ENCODE measurements at places on chromosomes 11 and 22.

DNA sequence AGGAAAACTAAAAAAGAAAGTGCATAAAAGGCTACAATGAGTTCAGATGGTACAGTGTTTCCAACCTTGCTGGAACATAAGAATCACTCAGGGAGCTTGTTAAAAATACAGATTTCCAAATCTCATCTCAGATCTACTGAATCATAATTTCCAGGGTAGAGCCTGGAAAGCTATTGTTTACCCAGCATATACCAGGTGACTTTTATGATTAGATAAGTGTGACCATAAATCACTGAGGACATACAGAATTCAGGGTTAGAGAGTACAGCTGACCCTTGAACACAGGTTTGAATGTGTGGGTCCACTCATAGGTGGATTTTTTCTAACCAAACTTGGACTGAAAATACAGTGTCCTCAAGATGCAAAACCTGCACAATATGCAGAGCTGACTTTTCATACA lies 11.9 kb downstream of the SAAL1 start:
- no peak for DNase-seq

DNA sequence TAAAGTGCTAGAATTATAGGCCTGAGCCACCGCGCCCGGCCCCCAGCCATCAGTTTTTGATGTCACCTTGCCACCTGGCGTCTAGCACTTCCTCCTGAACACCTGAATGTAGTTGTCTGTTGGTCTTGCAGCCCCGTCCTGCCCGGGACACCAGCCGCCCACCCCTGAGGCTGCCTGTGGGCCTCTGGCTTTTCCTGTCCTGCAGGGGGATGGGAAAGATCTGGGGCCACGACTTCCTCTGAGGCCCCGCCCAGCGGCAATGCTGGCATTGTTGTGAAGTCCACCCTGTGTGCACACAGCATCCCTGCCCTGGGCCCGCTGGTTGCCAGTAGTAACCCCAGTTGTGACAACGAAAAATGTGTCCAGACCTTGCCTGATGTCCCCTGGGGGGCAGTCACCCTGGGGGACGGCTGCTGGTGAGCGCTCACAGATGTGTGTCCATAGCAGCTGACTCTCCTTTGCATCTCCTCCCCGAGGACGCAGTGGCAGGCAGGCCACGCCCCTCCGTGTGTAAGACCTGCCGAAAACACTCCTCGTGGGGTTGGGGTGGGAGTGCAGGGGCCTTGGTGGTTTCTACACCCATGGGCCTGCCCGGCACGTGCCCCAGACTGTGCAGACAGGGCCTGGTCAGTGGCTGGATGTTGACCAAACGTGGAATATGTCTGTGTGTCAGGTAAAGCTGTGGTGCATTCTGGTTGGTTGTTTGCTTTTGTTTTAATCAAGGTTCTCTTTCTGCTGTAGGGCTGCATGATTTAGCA lies 6.8 kb downstream of the SELENOO start:
- no peak for DNase-seq

- DNase-seq, result no peak
Measured at GRCh38 chr11:78074756-78075155, 4.9 kb downstream of the NDUFC2 start.

GRCh38 chr22:44179989-44180705 lies 578 bp upstream of the PARVG start:
- DNase-seq, result no peak

DNA sequence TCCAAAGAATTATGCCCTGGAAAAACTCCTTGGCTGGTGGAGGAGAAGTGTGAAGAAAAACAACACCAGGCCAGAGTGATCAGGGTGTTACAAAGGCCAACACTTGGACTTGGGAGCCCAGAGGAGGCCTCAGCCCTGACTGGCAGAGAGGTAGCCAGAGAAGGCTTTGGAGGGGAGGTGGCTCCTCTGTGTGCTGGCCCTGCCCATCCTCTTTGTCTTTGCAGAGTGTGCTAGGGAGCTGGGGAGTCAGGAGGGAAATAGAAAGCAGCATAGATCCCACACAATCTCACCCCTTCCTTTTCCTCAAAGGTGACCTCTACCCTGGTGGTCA lies 12.0 kb upstream of the P2RY6 start:
- DNase-seq, result no peak

DNA sequence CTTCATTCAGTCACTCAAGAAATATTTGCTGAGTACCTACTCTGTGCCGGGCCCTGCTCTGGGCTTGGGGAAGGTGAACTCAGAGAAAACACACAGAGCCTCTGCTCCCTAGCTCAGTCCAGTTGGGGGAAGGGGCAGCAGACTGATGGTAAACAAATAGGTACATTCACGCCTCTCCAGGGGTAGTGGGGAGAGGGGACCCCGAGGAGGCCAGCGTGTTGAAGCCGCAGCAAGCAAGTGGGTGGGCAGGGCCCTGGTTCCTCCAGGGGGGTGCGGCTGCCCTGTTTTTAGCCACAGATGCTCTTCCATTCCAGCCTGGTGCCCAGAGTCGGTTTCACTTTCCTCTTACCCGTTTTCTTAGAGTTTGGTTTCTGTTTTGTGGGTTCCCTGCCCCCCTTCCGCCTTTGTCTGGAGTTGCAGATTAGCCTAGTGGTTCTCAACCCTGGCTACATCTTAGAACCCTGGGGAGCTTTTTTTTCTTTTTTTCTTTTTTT lies 8.7 kb downstream of the DRAP1 start:
- no peak for DNase-seq

DNA sequence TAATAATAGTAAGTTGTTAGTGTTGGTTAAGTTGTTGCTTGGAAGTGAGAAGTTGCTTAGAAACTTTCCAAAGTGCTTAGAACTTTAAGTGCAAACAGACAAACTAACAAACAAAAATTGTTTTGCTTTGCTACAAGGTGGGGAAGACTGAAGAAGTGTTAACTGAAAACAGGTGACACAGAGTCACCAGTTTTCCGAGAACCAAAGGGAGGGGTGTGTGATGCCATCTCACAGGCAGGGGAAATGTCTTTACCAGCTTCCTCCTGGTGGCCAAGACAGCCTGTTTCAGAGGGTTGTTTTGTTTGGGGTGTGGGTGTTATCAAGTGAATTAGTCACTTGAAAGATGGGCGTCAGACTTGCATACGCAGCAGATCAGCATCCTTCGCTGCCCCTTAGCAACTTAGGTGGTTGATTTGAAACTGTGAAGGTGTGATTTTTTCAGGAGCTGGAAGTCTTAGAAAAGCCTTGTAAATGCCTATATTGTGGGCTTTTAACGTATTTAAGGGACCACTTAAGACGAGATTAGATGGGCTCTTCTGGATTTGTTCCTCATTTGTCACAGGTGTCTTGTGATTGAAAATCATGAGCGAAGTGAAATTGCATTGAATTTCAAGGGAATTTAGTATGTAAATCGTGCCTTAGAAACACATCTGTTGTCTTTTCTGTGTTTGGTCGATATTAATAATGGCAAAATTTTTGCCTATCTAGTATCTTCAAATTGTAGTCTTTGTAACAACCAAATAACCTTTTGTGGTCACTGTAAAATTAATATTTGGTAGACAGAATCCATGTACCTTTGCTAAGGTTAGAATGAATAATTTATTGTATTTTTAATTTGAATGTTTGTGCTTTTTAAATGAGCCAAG lies 2.7 kb downstream of the NEAT1 start:
- no peak for DNase-seq

- no peak for DNase-seq
Measured at GRCh38 chr22:49015993-49016908, 811.4 kb downstream of the BRD1 start.

GRCh38 chr22:28937206-28938025 lies 54.0 kb downstream of the ZNRF3 start:
- no peak for DNase-seq

DNA sequence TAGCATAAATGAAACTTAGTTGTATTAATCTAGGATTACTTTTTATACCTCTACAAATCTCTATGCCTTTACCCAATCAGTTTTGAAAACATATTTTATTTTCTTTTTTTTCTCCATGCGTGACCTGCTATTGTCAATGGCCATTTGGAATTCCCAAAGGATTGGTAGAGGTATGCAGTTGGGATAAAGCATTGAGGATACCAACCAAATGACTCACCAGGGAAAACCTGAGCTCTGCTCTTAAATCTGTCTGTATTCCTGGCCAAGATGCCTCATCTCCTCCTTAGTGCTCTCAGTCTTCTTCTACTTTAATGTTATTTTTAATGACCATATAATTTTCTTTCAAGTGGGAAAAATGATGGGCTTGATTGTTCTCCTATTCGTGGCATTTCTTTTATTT lies 61.9 kb downstream of the EHF start:
- DNase-seq, result no peak

GRCh38 chr11:118263695-118264568 lies at the start of gene MPZL2:
Gene MPZL2 (minus strand): TSS chr11:118264297. CDS start chr11:118264153, 144 bp downstream.
- no peak for DNase-seq

DNA sequence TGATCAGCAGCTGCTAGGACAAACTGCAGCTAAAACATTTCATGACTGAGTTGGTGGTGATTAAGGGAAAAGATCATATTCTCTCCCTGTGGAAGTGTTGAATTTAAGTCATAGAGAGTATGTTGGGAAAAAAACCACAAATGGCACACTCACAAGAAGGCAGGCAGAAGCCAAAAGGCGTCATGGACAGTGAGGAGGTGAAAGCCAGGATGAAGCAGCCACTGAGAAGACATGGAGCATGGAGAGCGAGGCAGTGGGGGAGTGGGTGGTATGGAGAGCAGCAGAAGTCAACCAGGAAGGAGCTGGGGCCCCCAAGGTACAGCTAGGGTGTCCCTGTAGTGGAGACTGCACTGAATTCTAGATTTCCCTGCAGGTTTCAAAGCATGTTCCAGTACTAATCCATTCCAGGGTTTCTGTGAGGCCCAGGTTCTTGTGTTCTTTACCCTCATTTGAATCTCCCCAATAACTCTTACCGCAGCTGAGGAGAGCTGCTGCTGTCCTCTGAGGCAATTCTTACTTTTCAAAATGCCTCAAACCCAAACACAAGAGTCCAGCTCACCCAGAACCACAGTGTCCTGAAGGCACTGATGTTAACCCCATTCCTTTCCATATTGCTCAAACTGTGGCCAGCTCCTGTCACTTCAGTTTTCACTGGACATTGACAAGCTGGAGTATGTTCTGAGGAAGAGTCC lies 191.8 kb upstream of the E2F8 start:
- peak; percentile 62 for DNase-seq

- DNase-seq, result no peak
Measured at GRCh38 chr11:102780491-102780918, at the start of gene MMP10. Gene MMP10 (minus strand): TSS chr11:102780628. CDS start chr11:102780591, 37 bp downstream.

DNA sequence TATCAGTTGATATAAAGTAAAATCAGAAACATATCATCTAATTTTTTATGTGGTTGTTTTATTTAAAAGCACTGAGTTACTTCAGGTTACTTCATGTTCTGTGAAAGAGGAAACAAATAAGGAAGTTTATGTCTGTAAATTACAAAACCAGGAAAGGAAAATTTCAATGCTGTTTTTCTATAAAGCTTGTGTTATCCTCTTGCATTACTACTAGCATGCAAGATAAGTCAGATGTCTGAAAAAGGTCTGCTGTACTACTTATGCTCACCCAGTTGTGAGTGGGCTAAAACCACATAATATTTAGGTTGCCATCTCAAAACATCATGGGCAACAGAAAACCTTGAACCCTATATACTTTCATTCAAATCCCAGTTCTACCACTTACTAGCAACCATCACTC lies 121.5 kb downstream of the ATG16L2 start:
- no peak for DNase-seq

DNA sequence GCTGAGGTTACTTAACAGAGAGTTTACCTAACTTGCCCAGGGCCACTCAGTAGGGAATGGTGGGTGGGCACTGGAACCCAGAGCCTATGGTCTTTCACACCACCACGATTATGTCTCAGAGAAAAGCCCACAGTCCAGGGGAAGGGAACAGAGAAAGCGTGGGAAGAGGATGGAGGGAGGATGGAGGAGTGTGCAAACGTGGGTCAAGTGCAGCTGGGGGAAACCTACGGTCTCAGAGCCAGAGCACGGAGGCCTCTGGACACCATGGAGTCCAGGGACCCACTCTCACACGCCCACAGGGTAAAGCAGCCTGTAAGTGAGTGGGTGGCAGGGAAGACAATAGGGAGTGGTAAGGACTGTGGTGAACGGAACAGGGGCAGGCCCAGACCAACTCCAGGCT lies 47.3 kb upstream of the SLC35C1 start:
- DNase-seq, result no peak

Data from NCI-H187 treated with DMSO at 0.1 percent for 48 hours (cell line).